ENCODE measurements at places on chromosomes 3 and 15. TPM values are rescaled to one million over a fixed set of nuclear protein-coding genes. Genes with fewer than 3 reads are reported as not detected.

GP9 gene
- not detected for total RNA-seq

- no peak overlapping the region for H3K4me3 ChIP-seq
- H3K27ac ChIP-seq: no peak overlapping the region
- H3K36me3 ChIP-seq: peaks cover 3% of the 10 kb centered on the region
- peaks cover 18% of the 10 kb centered on the region for H3K4me1 ChIP-seq
- peaks cover 3% of the 10 kb centered on the region for H3K27me3 ChIP-seq
Observed at GRCh38 chr3:118977671-118978392, 56.8 kb downstream of the IGSF11 start.

DNA sequence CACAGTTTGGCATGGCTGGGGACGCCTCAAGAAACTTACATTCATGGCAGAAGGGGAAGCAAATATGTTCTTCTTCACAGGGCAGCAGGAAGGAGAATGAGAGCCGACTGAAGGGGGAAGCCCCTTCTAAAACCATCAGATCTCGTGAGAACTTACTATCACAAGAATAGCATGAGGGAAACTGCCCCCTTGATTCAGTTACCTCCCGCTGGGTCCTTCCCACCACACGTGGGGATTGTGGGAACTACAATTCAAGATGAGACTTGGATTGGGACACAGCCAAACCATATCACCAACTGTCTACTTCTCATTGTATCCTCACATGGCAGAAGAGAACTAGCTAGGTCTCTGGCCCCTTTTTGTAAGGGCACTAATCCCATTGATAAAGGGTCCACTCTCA is 30.5 kb downstream of the CCDC32 start:
- H3K4me3 ChIP-seq: no peak overlapping the region
- no peaks in the 10 kb centered on the region for H3K36me3 ChIP-seq
- H3K27me3 ChIP-seq: no peaks in the 10 kb centered on the region
- H3K27ac ChIP-seq: no peak overlapping the region

CDHR4 gene
- not detected for total RNA-seq

MUC13 gene
- not detected for total RNA-seq
